ENCODE measurements at places on chromosomes 6 and 20. TPM values are rescaled to one million over a fixed set of nuclear protein-coding genes. Genes with fewer than 3 reads are reported as not detected.

PRR18 gene
- polyA plus RNA-seq: not detected

KHDRBS2 gene
- not detected for polyA plus RNA-seq

DYNLT1 gene
- polyA plus RNA-seq: 306 TPM

DNA sequence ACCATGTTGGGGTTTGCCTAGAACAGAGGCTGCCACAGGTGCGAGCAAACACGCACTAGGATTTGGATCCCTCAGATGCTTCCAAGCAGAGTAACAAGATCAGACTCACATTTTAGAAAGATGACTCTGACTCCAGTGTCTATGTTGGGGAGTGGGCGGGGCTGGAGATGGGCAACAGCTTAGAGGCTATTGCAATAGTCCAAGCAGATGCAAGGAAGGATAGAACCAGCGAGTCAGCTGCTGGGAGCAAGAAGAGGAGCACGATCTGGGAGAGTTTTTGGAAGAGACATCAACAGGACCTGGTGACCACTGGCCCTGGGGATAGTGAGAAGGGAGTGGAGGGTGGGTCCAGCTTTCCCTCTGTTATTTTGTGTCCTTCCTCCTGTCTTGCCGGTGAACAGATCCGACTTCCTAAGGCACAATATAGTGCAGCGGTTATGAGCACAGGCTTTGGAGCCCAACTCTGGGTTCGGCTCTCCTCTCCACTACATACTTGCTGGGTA is 52.7 kb downstream of the FGD2 start:
- no peak overlapping the region for H3K27ac ChIP-seq
- H3K4me3 ChIP-seq: no peak overlapping the region
- peaks cover 17% of the 10 kb centered on the region for H3K4me1 ChIP-seq
- no peaks in the 10 kb centered on the region for H3K36me3 ChIP-seq

GRCh38 chr6:104753251-104753650 is 106.5 kb downstream of the HACE1 start:
- no peak overlapping the region for H3K27ac ChIP-seq
- 0 out of 2 replicates have a peak, but pooled peaks cover 6% of the 10 kb centered on the region for H3K36me3 ChIP-seq
- H3K27me3 ChIP-seq: no peaks in the 10 kb centered on the region
- no peak for DNase-seq

DNA sequence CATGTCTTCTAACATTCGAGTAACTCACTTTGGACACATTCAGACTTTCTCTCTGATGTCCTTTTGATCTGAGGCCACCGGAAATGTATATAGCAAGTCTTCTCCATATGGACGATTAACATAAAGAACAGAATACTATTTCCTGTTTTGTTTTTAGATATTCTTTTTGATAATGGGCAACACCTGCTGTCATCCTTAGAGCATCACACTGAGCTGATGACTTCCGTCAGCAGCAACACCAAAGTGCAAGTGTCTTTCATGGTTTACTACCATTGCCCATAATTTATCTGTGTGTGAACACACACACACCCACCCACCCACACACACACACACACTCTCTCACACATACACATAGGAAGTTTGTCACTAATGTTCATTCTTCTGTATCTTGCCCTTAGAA is 112.7 kb upstream of the SIM1 start:
- H3K27me3 ChIP-seq: no peaks in the 10 kb centered on the region
- peaks cover 4% of the 10 kb centered on the region for H3K36me3 ChIP-seq
- DNase-seq: no peak
- no peak overlapping the region for H3K4me3 ChIP-seq
- no peak overlapping the region for H3K27ac ChIP-seq

- no peak for DNase-seq
- H3K4me1 ChIP-seq: no peaks in the 10 kb centered on the region
- no peaks in the 10 kb centered on the region for H3K36me3 ChIP-seq
- H3K27ac ChIP-seq: no peak overlapping the region
Observed at GRCh38 chr6:170504479-170504878, 48.6 kb downstream of the PSMB1 start.
